ENCODE measurements at places on chromosomes 3 and 15.

DNA sequence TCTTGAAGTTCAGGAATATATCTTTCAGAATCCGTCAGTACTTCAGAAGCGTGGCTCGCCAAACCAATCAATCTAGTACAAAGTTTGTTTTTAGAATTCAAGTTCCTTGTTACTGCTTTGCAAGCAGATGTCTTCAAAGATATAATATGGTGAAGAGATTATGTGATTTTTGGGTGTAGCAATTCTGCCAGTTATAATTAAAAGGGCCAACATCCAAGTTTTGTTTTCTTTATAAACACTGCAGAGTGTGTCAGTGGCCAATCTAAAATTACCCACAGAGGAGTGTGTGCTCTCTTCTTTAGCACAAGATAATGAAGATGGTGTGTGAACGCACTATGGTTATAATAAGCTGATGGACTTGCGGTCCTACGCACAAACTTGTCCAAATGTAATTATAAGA, 493.6 kb upstream of the MDFIC2 start:
- no peak for DNase-seq

DNA sequence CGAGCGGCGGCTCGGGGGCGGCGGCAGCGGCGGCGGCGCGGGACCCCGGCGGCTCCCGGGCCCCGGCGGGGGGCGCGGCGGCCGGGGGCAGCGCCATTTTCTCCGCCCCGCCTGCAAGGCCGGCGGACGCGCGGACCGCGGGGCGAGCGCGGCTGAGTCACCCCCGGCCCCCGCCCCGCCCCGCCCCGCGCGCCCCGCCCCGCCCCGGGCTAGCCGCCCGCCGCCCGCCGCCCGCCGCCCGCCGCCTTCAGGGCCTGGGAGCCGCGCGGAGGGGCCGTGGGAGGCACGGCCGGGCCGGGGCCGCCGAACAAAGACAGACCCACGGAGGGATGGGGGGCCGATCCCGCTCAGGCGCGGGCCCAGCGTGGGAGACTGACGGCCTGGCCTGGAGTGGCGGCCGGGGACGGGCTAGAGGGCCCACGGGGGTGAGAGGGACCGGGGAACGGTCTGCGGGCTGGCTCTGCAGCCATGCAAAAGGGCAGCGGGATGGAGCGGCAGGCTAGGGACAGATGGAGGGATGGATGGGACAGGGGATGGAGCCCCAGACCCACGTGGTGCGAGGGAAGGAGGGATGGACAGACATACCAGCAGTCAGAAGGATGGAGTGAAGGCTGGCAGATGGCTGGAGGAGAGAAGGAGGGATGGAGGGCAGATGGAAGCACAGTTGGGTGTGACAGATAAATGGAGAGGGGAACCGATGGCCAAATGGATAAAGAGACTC, at the start of gene EIF4E3:
Gene EIF4E3, minus strand, starts transcription at position 132 of the 721 bp plus-strand sequence. Its CDS starts 35 bp downstream, at position 97.
- DNase-seq = peak; percentile 19

- DNase-seq = no peak
Observed at GRCh38 chr3:13085081-13085845, 12.0 kb upstream of the IQSEC1 start.

DNA sequence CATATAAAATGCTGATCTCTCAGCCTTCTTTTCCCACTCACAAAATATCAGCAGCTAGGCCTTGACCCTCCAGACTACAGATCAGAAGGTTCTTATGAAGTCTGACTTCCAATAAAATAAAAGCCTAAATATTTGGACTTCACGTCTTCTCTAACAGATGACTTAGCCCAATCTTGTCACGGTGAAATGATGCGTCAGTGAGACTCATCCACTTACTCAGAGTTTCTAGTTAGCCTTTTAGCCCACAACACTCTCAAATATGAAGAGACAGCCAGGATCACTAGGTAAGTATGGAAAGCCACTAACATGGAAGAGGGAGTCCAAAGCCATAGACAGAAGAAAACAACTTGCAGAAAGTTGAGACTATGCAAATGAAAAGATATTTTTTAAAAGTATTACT, 601.2 kb downstream of the PYDC2 start:
- DNase-seq = peak; percentile 7

- no peak for DNase-seq
Observed at GRCh38 chr3:114207768-114208167, 28.9 kb upstream of the DRD3 start.

DNA sequence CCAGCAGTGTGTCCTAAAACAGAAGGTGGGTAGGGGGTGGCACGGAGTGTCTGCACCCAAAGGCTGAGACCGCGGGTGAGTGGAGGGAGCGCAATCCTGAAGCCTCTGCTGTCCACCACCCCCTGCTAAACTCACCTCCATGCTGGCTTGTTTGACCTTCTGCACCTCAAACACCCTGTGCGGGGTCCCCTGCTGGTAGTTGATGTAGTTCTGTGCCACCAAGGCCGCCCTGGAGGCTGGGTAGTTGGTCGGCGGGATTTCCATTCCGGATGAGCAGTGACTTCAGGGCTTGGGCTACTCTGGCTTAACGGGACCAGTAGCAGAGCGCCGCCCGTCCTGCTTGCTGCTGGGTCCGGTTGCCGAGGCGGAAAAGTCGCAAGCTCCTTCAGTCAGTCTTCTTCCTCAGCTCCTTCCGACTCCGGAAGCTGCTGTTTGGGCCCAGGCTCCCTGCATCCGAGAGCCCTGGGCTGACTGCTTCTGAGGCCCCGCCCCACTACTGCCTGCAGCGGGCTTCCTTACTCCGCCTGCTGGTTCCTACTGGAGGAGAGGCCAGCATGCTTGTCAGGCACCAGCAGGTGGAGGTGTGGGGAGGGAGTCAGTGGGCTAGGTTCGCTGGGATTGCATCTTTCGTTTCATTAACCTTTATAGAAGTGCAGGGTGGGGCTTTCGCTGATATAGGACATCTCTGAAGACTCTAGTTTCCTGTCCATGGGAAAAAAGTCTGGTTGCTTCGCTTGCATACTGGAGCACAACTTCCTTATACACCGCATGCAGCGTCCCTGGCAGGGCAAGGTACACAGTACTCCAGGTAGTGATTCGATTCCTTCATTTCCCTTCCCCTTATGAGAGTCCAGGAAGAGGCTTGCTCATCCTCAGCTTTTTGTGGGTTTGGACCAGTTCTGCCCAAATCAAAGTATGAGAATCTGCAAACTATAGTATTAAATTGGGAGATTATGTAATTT, at the start of gene LXN:
Gene LXN, minus strand, starts transcription at position 434 of the 962 bp plus-strand sequence. Its CDS starts 170 bp downstream, at position 264.
- peak; percentile 82 for DNase-seq

GRCh38 chr3:86180696-86181095, 810.3 kb downstream of the VGLL3 start:
- no peak for DNase-seq

DNA sequence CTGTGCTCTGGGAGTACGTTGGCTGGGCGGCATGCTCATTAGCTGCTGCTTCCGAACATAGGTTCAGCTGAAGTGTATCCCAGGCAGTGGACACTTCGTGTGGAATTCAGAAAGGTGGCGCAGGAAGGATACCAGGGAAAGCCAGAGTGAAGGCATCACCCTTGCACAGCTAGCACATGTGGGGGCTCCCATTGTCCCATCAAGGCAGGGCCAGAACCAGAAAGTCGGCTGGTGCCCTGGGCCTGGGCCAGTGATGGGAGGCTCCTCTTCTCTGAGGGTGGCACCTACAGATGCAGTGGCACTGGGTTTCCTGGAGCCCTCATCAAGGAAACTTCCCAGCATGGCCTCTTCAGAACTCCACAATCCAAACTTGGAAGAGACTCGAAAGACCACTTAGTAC, 56.6 kb downstream of the PGPEP1L start:
- no peak for DNase-seq

GRCh38 chr3:733313-733712, 359.5 kb upstream of the CNTN6 start:
- no peak for DNase-seq

DNA sequence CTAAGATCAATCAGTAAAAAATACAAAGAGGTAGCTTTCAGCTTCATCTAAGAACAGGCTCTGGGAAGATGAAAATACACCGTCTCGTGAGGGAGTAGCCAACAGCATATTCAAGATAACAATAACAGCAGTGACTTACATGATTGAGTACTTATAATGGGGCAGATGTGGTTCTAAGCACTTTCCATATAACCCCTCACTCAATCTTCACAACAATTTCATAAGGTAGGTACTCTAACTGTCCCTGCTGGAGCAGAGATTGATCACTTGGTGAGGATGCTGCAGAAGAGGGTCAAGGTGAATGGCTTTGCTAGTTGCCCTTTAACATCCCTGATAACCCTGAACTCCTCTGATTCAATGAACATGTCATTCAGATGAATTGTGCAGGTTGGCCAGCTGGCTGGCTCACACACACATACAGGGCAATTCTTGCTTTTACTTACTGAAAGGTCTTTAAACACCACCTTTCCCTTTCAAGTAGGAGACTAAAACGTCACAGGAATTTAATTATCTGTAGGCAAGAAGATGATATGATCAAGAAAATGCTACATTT, 984.2 kb upstream of the CFAP20DC start:
- DNase-seq = no peak

GRCh38 chr3:186133980-186134379, 25.1 kb upstream of the ETV5 start:
- DNase-seq = no peak

- no peak for DNase-seq
Observed at GRCh38 chr3:184749168-184749744, 37.4 kb upstream of the MAGEF1 start.

- DNase-seq = peak; percentile 14
Observed at GRCh38 chr3:48241796-48242455, 1.0 kb downstream of the ZNF589 start.

DNA sequence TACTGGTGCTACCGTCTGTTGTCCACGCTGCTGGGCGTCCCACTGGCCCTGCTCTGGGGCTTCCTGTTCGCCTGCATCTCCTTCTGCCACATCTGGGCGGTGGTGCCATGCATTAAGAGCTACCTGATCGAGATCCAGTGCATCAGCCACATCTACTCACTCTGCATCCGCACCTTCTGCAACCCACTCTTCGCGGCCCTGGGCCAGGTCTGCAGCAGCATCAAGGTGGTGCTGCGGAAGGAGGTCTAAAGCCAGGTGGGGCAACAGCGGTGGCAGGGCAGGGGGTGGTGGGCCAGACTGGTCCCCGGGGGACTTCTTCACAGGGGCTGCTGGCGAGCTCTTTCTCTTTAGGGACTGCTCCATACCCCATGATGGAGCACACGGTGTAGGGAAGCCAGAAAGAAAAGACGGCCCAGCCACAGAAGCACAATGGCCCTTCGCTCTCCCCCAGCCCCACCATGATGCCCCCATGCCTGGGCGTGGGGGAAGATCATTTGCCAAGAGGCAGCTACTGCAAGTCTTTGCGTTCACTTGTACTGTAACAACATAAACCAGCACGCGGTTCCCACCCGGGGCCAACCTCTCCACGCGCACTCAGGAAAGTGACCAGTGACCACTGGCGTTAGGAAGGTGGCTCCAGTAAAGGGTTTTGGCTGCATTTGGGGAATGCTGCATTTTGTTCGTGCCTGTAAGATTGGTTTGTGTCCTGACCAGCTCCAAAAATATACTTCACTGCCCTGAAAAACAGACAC, 12.2 kb downstream of the CAV3 start:
- no peak for DNase-seq

DNA sequence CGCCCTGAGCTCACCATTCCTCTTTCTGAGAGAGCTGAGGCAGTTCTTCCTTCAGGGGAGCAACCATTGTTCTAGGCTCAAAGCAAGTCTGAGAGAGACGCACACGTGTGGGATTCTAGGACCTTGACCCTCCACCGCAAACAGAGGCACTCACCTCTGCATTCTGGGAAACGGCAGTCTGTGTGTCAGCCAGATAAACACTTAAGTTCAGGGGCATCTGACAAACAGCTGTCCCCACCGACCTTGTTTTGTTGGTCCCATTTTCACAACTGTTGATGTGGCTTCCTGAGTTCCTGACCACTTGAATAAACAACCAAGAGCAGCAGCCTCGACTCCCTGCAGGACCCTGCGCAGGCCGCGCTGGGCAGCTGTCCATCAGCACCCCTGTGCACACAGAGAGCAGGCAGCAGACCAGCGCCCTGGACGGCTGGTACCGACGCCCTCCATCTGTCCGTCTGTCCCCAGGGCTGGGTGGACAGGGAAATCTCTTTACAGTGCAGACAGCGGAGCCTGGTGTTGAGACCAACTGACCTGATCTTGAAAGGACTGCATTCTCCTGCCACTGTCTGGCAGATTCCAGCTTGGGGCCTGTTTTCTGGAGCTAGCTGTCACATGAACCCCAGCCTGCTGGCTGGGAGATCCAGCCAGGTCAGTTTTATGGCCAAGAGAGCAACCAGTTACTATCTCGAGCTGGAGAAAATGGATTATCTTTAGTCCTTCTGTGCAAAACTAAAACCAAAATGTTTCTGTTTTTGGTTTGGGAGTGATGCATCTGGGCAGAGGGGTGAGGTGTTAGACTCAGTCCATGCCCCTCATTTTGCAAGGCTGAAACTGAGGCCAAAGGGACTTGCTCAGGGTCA, 64.2 kb downstream of the FAM43A start:
- DNase-seq = no peak

- no peak for DNase-seq
Observed at GRCh38 chr3:45664578-45664977, 24.6 kb upstream of the SACM1L start.

DNA sequence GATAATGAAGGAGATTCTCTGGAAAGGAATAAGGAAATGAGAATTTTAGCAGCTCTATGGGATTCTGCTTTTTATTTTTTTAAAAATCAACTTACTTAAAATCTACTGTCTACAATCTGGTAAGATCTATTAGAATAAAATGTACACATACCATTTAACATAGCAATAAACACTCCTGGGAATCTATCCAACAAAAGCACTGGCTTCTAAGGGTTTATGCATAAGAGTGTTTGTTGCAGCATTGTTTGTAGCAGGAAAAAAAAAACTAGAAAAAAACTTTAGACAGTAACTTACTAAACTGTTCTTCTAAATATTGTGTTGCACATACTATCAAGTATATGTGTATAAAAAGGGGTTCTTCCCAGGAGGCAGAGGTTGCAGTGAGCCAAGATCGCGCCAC, 15.7 kb upstream of the RBP1 start:
- peak; percentile 49 for DNase-seq

- DNase-seq = no peak
Observed at GRCh38 chr3:134342259-134342658, 32.0 kb downstream of the AMOTL2 start.

DNA sequence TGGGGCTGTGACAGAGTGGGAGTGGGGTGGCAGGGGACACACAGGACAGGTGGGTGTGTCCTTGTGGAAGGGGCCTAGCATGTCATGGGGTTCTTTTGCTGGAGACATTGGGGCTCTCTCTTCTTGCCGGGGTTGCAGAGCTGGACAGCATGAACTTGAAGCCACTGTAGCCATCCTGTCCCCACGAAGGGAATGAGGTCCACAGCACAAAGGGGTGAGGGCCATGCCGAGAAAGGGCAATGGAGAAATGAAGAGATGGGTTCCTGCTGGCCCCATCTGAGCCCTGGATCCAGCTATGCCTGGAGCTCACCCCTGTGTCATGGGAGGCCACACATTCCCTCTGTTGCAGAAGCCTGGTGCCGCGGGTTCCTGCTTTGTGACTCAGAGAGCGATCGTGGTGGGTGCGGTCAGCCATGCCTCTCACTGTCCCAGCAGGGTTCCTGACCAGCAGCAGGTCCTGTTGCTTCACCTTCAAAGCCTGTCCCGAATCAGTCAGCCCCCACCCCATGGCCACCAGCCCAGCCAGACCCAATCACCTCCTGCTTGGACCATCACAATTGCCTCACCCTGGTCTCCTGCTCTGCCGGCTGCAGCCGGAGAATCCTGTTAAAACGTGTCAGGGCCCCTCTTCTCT, 50.0 kb downstream of the DNAJB8 start:
- DNase-seq = peak; percentile 63

GRCh38 chr3:130263708-130264107, 81.8 kb upstream of the COL6A5 start:
- DNase-seq = no peak

Data from fibroblast of mammary gland (primary cell).